NCI-H69 (cell line): ENCODE measurements at places on chromosomes 5 and 9.

GRCh38 chr9:36222449-36222848, 31.7 kb downstream of the CLTA start:
- no peak for DNase-seq

DNA sequence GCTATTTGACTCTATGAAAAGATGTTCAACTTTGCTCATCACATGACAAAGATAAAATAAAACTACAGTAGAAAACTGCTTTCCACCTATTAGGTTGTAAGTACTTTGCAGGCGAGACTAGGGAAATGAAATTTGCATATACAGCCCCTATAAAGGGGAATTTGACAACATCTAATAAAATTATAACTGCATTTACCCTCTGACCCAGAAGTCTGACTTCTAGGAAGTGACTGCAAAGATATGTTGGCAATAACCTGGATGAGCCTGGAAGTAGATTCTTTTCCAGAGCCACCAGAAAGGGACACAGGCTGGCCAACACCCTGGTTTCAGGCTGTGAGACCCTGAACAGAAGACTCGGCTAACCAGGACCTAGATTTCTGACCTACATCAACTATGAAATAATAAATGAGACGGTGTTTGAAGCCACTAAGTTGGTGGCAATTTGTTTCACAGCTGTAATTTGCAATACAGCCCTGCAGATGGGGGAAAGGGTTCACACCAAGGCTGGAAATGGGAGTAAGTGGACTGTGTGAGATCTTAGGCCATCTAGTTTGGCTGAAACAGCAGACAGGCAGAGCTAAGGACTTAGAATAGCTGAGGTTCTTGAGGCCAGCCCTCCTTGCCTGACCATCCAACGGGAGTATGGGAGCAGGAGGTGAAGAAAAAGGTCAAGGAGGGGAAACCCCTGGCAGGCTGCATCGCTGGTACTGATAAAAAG, 106.6 kb downstream of the SIL1 start:
- peak; percentile 67 for DNase-seq

- DNase-seq = peak; percentile 56
Measured at GRCh38 chr5:131109540-131110255, 55.4 kb downstream of the HINT1 start.

DNA sequence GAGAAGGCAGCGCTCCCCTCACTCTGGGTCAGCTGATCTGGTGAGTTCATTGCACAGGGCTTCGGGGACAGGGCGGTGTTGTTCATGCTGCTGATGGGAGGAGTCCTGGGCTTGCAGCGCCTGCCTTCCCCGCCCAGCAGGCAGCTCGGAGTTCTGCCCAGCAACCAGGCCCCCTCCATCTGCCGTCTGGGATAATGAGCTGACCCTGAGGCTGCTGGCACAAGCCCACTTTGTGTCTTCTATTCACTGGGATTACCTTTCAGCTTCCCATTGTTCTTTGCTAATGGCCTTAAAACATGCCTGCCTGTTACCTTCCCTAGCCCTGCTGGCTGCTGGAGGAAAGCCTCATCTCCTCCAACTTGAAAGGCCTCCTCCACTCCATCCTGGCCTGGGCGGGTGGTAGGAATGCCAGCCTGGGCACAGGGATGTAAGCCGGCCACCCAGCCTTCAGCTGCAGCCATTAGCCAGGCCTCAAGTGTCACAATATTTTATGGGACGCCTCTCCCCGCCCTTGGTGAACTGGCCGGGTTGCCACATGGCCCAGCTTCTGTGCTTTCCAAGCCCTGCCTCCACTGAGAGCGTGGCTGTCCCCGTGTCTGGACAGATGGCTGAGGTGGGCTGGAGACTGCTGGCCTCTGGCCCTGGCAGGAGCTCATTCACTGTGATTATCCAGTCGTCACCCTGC, 70.4 kb downstream of the GADD45G start:
- DNase-seq = peak; percentile 99

DNA sequence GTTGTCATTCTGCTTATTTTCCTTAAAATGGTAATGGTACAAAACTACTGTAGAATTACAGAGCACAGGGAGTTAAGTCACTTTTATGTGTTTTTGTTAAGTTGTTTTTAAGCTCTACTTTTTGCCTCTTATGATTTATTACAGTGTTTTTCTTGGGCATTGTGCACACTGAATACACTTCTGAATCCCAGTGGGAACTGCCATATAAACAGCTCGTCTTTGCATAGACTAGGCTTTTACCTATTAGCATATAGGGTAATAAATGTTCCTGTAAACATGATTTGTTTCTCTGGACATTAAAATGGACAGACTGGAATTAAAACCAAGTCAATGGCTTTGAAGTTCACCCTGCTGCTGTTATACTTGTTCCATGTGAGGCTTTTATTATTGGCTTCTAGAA, 12.2 kb downstream of the KLF9 start:
- DNase-seq = peak; percentile 75

- no peak for DNase-seq
Measured at GRCh38 chr5:87137283-87137682, 130.4 kb upstream of the RASA1 start.

GRCh38 chr5:131393498-131393968, 129.7 kb downstream of the CDC42SE2 start:
- no peak for DNase-seq

DNA sequence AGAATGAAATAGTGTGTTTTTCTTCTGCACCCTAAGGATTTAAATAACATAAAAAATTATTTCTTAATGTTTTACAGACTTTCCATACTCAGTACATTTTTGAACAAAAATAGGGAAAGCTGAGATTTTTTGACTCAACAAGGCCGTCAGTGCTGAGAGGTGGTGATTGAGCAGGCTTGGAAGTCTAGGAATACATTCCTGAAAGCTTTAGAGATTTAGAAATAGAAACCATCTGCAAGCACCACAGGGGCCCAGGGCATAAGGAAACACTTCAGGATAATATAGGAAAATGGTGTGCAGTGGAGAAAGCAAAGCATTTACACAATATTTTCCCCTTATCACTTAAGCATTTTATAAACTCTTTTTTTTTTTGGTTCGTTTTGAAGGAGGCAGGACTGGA, 5.2 kb downstream of the BASP1 start:
- DNase-seq = no peak

- no peak for DNase-seq
Measured at GRCh38 chr5:14726066-14726838, 61.7 kb downstream of the OTULIN start.

DNA sequence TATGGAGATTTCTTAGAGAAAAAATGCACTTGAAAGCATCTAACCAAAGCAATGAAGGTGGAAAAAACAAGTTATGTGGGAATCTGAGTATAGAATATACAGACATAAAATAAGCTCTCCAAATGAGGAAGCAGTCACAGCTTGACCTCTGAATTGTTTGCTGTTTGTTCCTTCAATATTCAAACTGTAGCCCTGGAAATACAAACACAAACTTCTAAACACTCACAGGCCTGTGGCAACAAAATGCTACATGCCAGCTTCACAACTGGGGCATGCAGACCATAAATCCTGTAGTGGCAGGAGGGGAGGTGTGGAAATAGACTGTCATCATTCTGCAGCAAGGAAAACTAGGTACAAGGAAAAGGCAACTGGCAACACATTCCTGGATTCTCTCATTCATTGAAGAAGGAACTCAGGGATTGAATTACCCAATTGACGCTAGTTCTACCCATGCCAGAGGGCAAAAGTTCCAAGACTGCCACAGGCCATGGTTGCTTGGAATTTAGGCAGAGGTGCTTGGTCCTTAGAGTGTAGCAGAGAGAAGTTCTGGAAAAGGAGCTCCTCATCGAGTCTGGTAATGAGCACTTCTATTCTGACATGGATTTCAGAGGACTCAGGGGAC, 349.6 kb downstream of the PDE4D start:
- peak; percentile 80 for DNase-seq

DNA sequence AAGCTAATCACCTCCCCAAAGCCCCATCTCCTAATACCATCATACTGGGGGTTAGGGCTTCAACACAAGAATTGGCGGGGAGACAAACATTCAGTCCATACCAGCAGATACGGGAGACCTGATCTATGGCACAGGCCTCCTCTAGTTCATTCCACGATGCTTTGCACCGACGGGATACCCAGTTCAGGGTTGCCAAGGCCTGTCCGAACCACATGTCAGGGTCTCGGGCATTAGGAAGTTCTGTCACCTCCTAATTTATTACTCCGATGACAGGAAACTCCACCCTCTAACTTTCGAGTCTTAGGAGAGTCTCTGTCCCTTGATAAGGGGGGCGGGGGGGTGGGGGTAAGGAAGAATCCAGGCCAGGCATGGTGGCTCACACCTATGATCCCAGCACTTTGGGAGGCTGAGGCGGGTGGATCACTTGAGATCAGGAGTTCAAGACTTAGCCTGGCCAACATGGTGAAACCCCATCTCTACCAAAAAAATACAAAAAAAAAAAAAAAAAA, 23.8 kb upstream of the ANKRD33B start:
- DNase-seq = no peak

DNA sequence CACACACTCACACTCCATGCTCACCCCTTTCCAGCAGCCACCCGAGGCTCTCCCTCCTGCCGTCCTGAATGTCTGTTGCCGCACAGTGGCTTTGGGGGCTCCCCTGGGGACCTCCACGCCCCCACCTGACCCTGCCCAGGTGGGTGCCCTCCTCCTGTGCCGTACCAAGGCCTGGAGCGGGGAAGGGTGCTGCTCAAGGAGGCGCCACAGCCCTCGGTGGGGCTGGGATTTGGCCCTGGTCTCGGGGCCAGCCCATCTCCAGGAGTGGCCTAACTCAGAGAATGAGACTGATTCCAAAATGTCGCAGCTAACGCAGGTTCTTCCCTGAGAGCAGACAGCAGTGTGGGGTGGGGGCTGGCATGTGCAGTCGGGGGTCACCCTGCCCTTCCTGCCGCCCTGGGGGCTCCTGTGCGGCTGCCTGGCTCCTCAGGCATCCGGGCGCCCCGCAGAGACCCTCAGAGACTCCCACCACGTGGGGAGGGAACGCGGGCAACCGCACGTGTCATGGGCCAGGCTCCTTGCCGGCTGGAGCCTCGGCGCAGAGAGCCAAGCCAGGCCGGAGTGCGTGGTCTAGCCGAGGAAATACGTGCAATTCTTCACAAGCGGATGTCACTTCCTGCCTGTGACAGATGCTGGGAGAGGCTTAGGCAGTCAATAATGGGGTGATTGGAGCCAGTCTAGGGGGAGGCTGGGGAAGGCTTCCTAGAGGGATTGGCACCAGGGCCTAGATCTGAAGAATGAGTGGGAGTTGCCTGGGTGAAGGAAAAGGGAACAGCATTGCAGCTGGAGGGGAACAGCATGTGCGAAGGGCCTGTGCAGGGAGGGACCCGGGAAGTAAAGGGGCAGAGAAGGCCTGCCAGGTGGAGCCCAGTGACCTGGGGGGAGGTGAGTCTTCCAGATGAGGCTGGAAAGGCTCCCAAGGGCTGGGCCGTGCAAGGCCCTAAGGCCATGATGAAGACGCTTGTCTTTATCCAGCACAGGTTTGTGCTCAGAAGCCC, 44.1 kb downstream of the C9orf50 start:
- DNase-seq = no peak

- no peak for DNase-seq
Measured at GRCh38 chr5:81762401-81762800, 11.5 kb upstream of the SSBP2 start.

- DNase-seq = no peak
Measured at GRCh38 chr5:1642621-1643061, 118.9 kb upstream of the LPCAT1 start.

DNA sequence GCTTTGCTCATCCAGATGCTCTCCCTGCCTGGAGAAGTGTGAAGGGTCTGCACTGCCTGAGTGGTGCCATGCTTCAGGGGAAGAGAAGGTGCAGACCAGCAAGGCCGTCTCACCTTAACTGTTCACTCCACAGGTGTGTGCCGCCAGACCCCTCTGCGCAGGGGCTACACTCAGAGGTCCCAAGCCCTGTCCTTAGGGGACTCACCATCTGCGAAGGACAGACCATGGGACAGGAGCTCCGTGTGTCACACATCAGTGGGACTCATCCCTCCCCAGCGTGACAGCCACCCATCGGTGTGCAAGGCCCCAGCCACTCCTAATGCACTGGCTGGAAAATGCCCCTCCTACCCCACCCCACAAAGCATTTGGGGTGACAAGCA, 142.9 kb downstream of the OLFM1 start:
- DNase-seq = no peak

DNA sequence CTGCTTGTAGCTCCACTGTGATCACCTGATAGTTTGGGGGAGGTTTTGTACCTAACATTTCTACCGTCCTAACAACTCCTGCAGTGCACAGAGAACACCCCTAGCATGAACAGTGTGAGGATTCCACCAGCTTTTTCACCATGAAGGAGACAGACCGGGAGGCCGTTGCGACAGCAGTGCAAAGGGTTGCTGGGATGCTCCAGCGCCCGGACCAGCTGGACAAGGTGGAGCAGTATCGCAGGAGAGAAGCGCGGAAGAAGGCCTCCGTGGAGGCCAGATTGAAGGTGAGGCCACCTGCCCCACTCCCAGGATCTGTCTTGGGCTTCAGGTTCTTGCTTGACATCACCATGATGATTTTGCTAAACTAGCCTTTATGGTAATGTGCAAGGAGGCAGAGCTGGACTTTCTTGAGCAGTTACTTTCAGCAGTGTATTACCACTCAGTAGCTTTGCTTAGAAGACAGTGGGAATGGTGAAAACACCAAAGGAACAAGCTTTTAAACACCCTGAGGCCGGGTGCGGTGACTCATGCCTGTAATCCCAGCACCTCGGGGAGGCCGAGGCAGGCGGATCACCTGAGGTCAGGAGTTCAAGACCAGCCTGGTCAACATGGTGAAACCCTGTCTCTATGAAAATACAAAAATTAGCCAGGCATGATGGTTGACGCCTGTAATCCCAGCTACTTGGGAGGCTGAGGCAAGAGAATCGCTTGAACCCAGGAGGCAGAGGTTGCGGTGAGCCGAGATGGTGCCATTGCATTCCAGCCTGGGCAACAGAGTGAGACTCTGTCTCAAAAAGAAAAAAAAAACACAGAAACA, 3.3 kb downstream of the EXOC3 start:
- DNase-seq = no peak

GRCh38 chr5:85170183-85170582, 785.5 kb upstream of the EDIL3 start:
- DNase-seq = peak; percentile 68

- DNase-seq = no peak
Measured at GRCh38 chr9:135214706-135215105, 127.2 kb downstream of the OLFM1 start.

DNA sequence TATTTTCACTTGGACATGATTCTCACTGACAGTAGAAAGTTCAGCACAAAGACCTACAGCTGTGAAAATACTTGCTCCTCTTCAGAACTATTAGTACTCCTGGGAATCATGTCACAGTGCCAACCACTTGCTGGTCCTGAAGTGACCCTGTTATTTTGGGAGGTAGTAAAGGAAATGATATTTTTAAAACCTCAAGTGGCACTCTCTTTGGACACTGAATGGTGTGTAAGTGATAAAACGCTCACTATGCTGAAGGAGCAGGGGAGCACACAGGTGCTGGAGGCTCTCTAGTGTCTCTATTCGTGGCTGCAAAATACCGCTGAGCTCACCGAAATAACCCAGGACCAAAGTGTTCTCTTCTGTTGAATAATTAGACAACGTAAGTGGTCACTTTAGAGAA, 76.9 kb upstream of the SPATA31D4 start:
- DNase-seq = no peak
